ENCODE measurements at places on chromosomes 2 and 18.
A peak's percentile ranks its signal among the peaks of the same experiment; 100 is the strongest.

GRCh38 chr2:239288951-239289511, 111.8 kb downstream of the HDAC4 start:
- DNase-seq = no peak

GRCh38 chr2:238586931-238587775, 160.4 kb downstream of the ASB1 start:
- no peak for DNase-seq

GRCh38 chr2:120741571-120742561, 6.2 kb downstream of the GLI2 start:
- DNase-seq = peak; percentile 55

DNA sequence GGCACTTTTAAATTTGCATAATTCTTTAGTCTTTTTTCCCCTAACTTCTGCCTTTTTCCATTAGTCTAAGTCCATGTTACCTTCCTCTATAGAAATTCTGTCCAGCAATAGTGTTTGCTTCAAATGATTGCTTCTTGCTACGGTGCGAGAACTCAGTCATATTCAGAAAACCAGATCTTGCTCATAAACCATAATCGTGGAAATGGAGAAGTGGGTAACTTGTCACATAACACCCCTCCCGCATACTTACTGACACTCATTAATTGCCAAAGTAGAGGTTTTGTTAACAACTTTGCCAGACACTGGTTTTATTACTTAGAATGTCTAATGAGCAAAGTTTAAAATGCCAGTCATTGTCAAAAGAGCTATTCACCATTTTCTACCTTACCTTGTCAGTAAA, 94.3 kb upstream of the TWSG1 start:
- no peak for DNase-seq

DNA sequence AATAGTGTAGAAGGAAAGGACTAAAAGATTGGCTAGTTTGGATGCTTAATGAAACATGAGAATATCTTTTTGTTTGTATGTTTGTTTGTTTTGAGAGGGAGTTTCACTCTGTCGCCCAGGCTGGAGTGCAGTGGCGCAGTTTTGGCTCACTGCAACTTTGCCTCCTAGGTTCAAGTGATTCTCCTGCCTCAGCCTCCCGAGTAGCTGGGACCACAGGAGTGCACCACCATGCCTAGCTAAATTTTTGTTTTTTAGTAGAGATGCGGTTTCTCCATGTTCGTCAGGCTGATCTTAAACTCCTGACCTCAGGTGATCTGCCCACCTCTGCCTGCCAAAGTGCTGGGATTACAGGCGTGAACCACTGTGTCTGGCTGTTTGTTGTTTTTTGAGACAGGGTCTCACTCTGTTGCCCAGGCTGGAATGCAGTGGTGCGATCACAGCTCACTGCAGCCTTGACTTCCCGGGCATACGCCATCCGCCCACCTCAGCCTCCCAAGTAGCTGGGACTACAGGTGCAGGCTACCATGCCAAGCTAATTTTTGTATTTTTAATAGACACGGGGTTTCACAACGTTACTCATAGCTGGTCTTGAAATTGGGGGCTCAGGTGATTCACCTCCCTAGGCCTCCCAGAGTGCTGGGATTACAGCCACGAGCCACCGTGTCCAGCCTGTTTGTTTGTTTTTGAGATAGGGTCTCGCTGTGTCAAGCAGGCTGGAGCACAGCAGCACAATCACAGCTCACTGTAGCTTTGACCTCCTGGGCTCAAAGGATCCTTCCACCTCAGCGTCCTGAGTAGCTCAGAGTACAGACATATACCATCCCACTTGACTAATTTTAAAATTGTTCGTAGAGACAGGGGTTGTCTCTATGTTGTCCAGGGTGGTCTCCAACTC, 209.2 kb downstream of the MYCN start:
- DNase-seq = no peak

DNA sequence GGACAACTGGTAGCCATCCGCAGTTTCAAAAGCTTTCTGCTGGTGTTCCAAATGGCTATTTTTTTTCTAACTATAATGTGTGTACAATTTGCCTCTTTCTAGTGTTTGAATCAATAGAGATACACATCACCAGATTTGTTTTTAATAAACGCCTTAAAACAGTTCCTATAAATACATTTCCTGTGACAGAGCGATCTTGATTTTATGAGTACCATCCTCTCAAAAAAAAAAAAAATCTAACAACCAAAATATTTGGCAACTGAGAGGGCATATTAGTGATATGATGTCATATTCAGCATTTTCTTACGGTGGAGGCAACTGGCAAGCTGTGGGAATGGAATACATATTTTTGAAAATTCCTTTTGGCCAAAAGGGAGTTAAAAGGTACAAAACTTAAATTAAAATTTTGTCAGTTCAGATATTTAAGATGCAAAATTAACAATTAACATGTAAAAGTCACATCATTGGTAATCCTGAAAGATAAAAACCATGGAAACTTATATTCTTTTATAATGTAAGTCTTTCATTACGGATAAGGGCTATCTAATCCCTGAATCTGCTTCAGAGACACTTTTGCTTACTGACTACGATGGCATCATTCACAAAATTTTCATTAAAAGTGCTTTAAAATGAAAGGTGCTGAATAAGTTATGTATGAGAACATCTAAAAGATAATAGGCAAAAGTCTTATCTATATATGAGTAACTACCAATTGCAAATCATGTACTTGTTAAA, 268.4 kb downstream of the TCF4 start:
- DNase-seq = no peak

GRCh38 chr2:6394276-6394675, 471.4 kb downstream of the CMPK2 start:
- no peak for DNase-seq

DNA sequence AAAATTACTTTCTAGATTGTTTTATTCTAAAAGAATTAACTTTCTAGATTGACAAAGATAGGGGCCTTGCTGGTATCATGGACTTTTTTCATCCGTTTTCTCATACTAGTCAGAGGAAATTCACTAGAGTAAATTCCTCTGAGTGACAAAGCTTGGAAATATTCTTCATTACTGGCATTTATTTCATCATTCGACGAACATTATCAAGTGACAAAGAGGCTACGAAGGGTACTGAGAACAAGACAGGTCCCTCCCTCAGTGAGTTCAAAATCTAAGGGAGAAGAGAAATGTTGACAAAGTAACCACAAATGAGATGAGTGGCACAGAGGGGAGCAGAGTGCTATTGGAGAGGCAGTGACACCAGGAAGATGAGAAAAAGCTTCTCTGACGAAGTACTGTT, 4.3 kb downstream of the EPG5 start:
- no peak for DNase-seq

DNA sequence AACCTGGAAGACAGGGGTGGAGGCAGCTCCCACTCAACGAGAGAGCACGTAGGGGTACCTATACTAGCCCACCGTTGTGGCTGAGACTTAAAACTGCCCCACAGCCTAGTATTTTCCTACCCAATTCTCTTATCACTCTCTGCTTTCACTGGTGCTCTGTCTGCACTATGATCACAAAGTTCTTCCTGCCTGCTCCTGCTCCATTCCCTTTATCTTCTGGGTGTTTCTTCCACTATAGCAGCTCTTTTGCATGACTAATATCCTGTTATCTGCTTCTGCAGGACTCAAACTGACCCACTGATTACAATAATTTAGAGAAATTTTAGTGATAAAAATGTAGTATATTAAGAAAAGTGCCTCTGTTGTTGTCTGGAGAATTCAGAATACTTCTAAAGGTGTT, 184.8 kb downstream of the LRP1B start:
- DNase-seq = no peak

- peak; percentile 40 for DNase-seq
Observed at GRCh38 chr2:20190876-20191713, 33.8 kb downstream of the SDC1 start.

- peak; percentile 53 for DNase-seq
Observed at GRCh38 chr2:23384551-23385343, at the start of gene KLHL29. KLHL29 (plus strand) TSS chr2:23385179; CDS start chr2:23562197, 177,018 bp downstream.

DNA sequence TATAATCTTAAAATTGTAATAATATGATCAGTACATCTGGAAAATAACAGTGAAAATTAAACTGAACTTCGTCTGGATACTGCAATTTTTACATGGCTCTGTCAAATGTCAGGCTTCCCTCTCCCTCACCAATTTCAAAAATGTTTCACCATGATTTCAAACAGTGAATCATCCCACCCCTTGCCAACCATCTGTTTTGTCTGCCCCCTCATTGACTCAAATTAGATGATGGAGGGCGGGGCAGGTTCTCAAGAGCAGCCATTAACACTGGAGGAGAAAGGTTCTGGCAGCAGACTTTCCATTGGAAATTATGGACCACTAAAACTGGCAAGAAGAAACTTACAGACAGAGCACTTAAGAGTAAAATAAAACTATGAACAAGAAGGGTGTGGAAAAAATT, 1195.7 kb upstream of the ZEB2 start:
- no peak for DNase-seq

GRCh38 chr2:101267671-101268656, 15.3 kb downstream of the CNOT11 start:
- no peak for DNase-seq

- no peak for DNase-seq
Observed at GRCh38 chr2:188327518-188328213, 36.0 kb downstream of the GULP1 start.

DNA sequence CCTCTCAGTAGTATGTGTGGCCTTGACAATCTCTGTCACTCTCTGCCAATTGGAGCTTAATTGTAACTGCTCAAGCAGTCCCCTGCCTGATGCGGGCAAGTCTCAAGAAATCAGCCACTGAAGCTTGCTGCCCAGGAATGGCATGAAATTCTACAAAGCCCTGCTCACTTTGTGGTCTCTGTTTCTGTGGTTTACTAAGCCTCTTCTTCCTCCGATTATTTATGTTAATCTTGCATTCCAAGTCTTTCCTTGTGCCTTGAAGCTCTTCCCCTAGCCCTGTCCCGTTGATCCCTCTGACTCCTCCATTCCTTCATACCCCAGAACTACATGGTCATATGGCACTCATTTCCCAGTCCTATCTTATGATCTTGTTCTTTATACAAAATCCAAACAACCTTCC, 489.3 kb upstream of the CHST9 start:
- DNase-seq = no peak

DNA sequence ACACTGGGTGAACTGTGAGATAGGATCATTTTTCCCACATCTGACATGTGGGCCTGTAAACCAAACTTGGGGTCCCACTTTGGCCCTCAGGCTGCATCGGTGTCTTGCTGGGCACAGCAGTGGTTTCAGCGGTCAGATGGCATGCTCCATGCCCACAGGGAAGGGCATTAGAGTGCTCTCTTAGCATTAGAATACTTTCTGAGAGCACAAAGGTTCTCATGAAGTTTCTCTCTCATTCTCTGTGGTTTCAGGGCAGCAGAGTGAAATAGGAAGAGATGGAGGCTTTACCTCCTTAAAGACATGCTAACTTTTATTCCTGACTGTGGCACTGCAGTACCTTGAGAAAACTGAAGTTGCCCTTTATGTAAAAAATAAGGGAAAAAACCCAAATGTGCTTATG, 36.6 kb upstream of the GATA6 start:
- no peak for DNase-seq

DNA sequence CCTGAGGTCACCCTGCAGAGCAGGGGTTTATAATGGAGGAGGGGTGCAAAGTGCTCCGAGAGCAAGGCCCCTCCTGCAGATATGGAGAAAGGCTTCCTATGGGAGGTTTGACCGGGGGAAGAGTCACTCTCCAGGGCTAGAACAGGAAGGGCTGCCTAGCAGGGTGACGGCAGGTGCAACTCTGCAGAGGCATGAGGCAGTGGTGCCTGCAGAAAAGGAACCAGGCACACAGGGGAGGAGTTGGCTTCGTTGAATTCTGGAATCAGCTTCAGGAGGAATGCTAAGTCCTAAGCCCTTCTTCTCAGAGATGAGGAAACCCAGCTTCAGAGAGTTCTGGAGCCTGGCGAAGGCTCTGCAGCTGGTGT, 17.5 kb upstream of the HPCAL1 start:
- no peak for DNase-seq

DNA sequence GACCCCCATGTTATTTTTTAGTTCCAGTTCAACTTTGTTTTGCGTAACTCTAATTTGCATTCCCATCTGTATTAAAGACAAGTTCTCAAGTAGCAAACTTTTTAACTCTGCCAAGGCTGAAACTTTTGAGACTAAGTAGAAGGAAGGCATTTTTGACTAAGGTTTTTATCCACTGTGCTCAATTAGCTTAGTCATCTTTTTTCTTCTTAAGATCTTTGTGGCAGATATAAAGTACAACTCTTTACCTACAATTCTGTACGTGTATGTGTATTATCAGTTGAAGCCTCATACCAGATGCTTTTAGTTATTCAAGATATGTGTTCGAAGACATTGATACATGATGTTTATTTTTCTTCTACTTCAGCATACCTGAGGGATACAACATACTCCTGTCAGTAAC, 41.6 kb downstream of the CREB1 start:
- DNase-seq = no peak

DNA sequence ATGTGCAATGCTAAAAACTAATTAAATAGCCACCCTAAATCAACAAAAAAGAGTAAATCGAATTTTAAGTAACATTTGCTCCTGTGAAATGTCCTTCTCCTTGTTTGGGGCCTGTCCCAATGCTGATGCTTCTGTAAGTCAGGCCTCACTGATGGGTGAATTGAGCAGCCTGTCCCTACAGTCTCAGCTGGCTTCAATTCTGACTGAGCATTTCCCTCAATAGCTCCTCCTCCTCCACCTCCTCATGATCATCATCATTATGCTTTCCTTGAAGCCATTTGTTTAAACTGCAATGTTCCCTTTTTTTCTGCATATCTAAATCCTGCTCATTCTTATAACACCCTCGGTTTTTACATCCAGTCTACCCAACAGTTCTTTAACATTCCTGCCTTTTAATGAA, 137.2 kb upstream of the CELF4 start:
- no peak for DNase-seq

GRCh38 chr2:77156599-77156998, 365.6 kb downstream of the LRRTM4 start:
- DNase-seq = no peak

GRCh38 chr2:29502460-29502911, 387.3 kb downstream of the CLIP4 start:
- no peak for DNase-seq

DNA sequence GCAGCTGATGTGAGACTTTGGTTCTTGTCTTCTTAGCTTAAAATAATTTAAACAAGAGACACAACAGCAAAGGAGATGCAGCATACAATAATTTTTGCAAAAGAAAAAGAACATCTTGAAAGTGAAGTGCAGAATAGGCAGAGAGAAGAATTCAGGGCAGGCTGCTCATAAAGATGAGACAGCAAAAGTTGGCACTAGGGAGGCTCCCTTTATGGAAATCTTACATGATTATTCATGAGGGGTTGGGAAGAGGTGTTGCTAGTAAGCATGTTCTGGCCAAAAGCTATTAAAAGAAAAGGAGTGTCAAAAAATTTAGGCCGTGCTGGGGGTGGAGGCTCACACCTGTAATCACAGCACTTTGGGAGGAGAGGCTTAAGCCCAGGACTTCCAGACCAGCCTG, 4.2 kb upstream of the ALPP start:
- no peak for DNase-seq
